Heart left ventricle (tissue), 16 donors: ENCODE measurements at places on chromosomes 1 and 21. TPM values are rescaled to one million over a fixed set of nuclear protein-coding genes. Genes with fewer than 3 reads are reported as not detected.

The CXADR gene
- 39.2 TPM for total RNA-seq

The RAP1GAP gene
- 3.3 TPM for total RNA-seq

- peak; percentile 70 for DNase-seq
Measured at GRCh38 chr1:21537511-21537931, 28.3 kb downstream of the ALPL start.

- DNase-seq, result no peak
Measured at GRCh38 chr1:90134175-90134955, 139.5 kb downstream of the ZNF326 start.

DNA sequence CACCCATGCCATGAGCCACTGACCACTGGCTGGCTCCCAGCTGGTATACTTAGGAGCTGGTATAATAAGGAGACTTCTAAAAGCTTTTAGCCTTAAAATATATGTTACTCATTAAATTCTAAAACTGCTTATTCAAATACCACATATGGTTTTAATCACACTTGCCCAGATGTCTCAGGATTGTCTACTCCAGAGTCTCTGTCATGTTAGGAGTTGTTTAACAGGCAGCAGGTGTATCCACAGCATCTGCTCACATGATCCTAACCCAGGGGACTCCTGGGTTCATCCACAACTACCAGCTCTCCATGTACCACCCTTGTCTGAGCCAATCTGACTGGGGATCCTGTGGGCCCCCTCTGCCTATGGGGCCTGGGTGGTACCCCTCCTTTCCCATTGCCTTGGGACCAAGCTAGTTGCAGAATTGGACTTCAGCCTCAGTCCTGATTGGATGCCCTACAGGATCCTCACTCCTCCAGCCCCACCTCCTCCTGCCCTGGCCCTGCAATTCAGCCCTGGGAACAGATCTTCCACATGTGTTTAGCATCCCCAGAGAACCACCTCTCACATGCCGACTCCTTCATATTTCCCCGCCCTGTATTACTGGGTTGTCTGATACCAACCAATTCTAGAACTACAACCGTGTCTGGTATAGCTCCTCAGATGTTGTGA lies 61.3 kb downstream of the BCAR3 start:
- no peak for DNase-seq

The NUDT17 gene
- 4.2 TPM for total RNA-seq

The OR10J1 gene
- total RNA-seq, result not detected

DNA sequence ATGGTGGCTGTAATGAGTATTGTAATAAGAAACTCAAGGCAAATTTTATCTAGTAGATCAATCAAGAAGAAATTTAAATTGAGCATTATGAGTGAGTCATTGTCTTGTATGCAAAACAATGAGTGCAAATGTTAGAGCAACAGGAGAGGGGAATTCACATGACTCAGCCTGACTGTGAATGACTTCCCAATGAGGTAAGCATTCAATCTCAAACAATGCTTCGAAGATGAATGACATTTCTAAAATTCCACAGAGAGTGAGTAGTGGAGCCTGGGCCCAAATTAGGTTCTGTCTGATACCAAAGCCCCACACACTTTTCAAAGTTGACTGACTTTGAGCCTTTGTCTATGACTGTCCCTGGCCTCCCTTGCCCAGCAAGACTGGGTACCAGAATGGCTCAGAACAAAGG lies 738.0 kb downstream of the PTPRU start:
- no peak for DNase-seq

DNA sequence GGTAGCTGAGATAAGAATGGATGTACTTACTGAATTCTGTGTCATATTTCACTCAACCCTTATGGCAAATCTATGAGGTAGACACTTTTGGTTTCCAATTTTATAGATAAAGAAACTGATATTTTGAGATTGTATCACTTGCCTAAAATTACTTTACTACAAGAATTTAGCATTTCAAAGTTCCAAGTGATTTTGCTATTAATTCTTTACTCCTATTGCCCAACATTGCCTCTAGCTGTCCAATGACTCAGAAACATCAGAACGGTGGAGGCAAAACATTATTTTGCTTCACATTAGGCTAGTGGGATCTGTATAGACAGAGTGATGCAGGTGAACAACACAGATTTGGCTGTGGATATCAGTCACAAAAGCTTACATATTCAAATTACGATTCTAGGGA lies 747.2 kb upstream of the NEGR1 start:
- no peak for DNase-seq

- no peak for DNase-seq
Measured at GRCh38 chr1:156868341-156868740, 7.7 kb downstream of the NTRK1 start.

DNA sequence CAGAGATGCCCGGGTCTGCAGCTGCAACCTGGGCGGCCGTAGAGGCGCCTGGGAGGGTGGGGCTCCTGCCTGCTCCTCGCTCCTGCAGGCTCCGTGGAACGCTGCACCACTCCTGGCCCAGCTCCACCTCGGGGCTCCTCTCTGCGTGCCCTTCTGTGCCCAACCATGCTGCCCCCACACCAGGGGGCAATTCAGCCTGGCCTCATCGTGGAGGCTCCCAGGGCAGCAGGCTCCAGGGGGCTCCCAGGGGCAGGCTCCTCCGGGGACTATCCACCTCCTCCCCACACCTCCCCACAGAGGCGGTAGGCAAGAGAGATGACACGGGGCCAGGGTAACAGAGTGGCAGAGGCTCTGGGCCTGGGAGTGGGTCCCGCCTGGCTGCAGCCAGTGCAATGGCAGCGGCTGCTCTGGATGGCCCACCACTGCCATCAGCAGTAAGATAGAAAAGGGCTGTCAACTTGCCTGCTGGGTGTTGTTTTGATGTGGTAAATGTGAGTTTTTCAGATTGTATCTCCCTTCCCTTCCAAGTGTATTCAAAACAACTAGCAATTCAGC lies 22.4 kb upstream of the LRRC8C start:
- no peak for DNase-seq

- DNase-seq, result no peak
Measured at GRCh38 chr1:158274797-158275196, 14.9 kb upstream of the CD1C start.

DNA sequence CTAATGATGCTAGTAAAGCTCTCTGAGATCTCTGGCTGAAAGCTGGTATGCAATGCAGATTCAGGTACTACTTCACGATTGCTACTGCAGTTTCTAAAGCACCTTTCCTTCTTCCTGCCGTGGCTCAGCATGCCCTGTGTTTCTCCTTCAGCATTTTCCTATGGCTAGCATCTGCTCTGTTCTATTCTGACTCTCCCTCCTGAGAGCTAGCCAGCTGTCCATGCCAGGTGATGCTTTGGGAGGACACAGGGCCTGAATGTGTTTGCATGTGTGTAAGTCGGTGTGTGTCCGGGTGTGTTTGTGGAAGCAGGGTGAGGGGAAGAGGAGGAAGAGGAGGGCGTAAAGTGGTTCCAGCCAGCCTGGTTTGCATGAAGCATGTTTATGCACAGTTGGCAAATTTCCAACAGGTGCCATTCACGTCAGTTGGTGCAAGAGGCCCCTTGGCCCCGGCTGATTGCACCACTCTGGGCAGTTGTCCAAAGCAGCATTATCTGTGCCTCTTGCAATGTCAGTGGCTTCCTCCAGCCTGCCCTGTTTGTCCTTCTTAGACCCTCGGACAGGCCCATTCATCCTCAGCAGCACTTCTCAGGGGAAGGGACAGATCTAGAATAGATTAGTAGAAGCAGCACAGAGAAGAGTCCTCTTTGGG lies 433.3 kb downstream of the DISC1 start:
- no peak for DNase-seq

The SLC22A15 gene
- total RNA-seq, result 9.4 TPM

The CLCA4 gene
- total RNA-seq, result not detected

The MIXL1 gene
- not detected for total RNA-seq

DNA sequence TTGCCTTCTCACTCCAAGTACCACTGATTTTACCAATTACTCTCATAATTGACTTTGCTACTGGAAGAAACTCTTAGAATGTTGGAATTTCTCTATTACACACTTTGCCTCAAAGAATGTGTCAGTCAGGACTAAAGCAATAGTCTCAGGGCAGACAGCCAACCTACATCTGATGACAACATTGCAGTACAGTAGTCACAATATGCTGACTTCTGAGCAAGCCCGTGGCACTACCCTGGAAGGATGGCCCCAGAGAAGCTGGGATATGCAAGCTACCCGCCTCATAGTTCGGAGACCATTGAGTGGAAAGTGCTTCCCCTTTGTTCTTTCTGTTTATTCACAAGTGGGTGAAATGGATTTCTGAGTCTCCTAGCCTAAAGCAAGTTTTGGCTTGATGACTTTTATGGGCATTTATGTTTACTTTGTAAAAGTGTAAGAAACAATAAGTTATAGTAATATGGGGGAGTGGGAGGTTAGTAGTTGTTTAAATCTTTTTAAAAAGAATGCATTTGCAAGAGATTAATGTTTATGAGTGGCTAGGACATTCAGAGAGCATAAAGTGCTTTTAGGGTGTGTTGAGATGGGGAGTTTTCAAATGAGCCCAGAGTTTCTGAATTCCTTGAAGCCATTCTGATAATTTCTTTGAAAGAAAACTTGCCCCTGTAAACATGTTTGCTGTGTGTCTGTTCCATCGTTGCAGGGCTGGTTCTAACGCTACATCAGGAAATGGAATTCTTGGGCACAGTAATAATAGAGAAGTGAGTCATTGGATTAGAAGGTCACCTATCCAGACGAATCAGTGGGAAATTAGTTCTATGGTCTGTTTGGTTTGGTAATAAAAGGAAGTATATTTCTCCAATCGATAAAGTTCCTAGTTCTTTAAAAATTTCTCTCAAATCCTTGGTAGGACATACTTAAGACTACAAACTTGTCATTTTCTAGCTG lies 63.8 kb downstream of the LMO4 start:
- DNase-seq, result no peak

- DNase-seq, result no peak
Measured at GRCh38 chr1:97245682-97246081, 524.1 kb downstream of the PTBP2 start.

- DNase-seq, result no peak
Measured at GRCh38 chr1:228765168-228765946, 30.1 kb downstream of the RHOU start.

The MRAP gene
- 0.58 TPM for total RNA-seq
